Stimulated activated CD4-positive, alpha-beta T cell treated with anti-CD3 and anti-CD28 coated beads, Interleukin-1b, Interleukin-23, amount 100 ng/mL, for 1 hour (primary cell): ENCODE measurements at places on chromosomes 12 and 14.

- DNase-seq: no peak
Measured at GRCh38 chr12:11228296-11228879, 41.1 kb downstream of the PRB3 start.

GRCh38 chr14:51929910-51930682 lies 59.2 kb upstream of the RTRAF start:
- no peak for DNase-seq

- DNase-seq: no peak
Measured at GRCh38 chr12:22044391-22044790, 1.6 kb upstream of the CMAS start.

DNA sequence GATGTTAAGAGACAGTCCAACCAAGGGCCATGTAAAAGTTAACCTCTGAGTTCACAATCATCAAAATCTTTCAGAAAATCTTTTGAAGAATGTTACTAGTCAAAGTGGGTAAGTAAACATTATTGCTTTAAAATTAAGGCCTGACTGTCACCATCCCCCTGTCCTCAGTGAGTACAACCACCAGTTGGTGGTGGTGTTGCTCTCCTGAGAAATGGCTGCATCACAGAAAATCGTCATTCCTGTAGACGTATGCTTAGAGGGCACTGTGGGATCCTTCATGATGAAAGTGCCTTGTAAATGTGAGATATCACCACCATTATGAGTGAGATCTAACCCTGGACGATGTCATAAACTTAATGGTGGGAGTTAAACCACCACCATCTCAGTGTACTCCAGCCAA lies 451.2 kb downstream of the RPS29 start:
- DNase-seq: no peak

DNA sequence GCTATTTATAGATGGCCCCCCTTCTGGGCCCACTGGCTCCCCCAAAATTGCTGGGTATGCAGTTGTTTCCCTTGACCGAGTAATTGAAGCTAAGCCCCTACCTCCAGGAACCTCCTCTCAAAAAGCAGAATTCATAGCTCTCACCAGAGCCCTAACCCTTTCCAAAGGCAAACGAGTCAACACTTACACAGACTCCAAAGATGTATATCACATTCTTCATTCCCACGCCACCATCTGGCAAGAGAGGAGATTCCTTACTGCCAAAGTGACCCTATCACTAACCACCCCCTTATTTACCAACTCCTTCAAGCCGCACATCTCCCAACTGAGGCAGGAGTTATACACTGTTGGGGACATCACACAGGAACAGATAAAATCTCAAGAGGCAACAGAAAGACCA lies 66.8 kb downstream of the MOK start:
- DNase-seq: no peak

GRCh38 chr14:21192875-21193535 lies 37.1 kb upstream of the OR5AU1 start:
- no peak for DNase-seq

GRCh38 chr12:3683670-3684069 lies 69.2 kb downstream of the CRACR2A start:
- no peak for DNase-seq

DNA sequence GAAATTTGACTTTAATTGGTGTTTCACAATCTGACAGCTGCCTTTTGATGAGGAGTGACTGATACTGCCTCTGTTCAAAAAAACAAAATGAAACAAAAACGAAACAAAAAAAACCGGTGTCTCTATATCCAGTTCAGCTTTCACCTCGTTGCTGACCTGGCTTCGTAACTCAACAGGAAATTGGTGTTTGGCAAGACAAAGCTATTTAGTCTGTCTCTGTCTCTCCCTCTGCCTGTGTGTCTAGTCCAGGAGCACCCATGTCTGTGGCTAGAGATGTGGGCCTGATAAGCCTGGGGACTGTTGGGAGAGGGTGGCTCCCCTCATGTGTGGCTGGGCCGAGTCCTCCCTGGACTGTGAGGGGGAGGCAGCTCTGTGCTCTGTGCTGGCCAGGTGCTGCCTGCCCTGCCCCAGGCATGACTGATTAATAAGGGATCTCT lies 11.3 kb downstream of the CACNA1C start:
- no peak for DNase-seq

GRCh38 chr12:46410495-46410894 lies 37.9 kb upstream of the SLC38A2 start:
- no peak for DNase-seq

DNA sequence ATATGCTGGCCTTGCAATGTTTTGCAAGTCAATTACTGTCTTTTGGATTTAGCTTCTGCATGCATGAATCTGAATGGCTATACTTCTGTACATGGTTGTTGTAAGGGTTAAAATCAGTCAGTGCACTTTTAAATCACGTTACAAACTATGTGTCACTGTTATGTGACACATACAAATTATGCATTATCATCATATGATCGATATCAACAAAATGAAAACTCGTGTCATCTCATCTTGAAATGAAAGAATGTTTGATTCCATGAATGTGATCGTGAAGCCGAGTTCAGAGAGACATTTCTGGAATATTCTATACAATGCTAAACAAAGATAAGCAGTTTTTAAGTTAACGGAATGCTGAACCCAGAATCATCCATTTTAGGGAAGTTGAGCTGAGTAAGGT lies 116.5 kb downstream of the HMGA2 start:
- DNase-seq: no peak

DNA sequence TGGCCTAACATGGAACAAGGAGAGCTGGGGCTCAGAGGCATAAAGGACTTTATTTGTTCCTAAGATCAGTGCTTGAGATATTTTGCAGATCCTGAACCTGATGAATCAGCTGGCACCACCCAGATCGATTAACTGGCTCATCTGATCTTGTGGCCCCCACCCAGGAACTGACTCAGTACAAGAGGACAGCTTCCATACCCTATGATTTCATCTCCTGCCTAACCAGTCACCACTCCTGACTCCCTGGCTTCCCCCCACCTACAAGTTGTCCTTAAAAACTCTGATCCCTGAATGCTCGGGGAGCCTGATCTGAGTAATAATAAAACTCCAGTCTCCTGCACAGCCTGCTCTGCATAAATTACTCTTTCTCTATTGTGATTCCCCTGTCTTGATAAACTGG lies 5.1 kb downstream of the C12orf56 start:
- no peak for DNase-seq

DNA sequence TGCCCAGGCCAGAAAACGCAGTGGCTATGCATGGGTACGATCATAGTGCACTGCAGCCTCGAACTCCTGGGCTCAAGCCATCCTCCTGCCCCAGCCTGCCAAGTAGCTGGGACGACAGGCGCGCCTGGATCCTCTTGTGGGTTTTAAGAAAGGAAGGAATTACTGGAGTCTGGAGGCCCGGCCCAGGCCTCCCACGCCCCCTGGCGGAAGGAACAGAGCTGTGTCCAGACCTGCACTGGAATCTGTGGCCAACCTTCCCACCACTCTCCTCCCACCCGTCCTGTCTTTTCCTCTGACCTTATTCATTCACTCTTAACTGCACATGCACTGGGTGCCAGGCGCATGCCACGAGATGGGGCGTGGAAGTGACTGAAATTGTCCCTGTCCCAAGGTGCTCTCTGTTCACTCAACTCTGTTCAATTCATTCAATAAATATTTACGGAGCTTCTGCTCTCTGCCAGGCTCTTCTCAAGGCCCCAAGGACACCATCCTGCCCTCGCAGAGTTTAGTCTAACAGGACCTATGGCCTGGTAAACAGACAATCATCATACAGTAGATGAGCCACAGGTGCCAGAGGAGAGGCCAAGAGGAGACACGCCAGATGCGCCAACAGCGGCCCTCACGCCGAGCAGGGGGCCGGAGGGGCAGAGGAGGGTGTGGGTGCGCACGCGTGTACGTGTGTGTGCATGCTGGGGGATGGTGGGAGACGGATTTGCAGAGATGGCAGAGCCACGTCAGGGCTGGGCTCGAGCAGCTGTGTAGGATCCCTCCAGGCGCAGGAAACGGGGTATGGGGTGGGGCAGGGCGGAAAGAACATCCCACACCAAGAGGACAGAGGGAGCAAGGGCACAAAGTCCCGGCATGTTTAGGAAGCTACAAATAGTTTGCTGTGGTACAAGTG lies 13.7 kb upstream of the TMEM106C start:
- DNase-seq: no peak

DNA sequence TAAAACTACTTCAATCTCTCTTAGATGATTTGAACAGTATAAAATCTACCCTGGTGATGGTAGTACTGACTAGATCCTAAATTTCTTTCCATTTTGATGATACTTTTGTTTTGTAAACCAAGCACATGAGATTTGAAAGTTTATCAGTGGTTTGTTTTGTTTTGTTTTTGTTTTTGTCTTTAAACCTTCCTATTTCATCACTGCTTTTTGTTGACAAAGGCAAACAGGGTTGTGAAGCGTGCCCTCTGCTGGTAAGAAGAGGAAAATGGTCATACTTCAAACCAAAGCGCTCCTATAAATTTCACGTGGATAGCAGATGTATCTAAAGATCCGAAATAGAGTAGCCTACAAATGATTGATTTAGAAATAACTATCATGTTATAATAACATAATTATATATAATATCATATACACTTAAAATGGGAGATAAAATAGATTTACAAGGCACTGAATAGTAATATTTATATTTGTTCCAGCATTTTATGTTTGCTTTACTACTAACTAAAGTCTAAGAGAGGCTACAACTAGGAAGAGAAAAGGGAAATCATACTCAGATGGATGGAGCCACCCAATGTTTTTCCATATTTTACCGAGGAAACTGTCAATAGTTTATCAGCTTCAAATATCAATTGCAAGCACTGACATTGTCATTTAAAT lies 254.0 kb upstream of the USP15 start:
- no peak for DNase-seq

GRCh38 chr12:119730381-119730780 lies 62.4 kb downstream of the PRKAB1 start:
- no peak for DNase-seq

GRCh38 chr12:89731614-89732013 lies 23.0 kb upstream of the ATP2B1 start:
- DNase-seq: no peak

DNA sequence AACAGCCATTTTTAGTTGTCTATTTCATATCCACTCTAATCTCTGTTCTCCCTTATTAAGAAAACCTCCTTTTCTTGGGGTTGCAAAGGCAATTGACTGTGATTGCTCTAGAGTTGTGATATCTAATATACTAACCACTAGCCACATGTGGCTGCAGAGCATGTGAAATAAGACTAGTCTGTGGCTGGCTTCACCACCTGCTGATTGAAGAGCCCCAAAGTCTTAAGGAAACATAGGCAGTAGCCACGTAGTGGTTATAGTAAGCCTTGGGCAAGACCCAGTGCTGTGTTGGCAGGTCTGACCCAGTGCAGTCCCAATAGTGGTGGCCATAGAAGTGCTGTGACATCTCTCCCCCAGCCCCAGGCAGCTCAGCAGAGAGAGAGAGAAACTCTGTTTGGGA lies 28.4 kb upstream of the ATP2B1 start:
- no peak for DNase-seq

DNA sequence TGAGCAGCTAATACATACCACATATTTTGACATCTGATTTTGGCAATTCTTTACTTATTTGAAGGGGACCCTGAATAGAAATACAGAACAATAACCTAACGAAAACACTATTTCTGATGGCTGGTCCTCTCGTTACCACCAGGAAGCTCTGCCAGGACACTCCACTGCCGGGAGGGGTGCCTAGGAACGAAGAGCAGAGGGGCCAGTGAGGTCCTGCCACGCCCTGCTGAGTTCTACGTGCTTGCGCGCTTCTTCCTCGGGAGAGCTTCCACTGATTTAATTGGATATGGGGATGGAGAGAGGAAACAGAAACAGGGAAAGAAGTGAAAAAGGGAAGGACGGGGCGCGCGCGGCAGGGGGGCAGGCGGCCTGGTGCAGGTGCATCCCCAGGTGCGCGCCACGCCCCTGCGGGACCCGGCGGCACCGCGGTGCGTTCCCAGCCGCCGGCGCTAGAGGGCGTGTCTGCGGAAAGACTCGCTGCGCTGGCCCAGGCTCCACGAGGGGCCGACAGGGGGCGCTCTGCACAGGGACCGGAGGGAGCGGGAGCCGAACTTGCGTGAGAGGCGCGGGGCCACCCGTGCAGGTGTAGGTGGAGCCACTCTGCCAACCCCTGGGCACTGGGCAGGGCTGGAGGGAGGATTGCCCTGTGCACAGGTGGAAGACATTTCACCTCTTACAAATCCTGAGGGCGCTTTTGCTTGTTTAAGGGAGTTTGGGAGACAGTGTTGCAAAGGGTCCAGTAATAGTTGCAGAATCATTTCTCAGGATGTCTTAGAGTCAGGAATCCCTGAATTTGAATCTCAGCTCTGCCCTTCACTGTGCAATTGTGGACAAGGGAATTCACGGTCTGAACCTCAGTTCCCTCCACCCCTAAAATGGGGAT lies 986.3 kb upstream of the TMEM132C start:
- peak; percentile 15 for DNase-seq

GRCh38 chr12:53551889-53552291 lies 44.6 kb upstream of the NPFF start:
- no peak for DNase-seq

- no peak for DNase-seq
Measured at GRCh38 chr14:97411938-97412612, 614.9 kb downstream of the VRK1 start.

GRCh38 chr14:101442451-101442850 lies 118.8 kb upstream of the DIO3 start:
- DNase-seq: peak; percentile 13

- no peak for DNase-seq
Measured at GRCh38 chr12:47615711-47616110, 90.1 kb downstream of the RPAP3 start.

DNA sequence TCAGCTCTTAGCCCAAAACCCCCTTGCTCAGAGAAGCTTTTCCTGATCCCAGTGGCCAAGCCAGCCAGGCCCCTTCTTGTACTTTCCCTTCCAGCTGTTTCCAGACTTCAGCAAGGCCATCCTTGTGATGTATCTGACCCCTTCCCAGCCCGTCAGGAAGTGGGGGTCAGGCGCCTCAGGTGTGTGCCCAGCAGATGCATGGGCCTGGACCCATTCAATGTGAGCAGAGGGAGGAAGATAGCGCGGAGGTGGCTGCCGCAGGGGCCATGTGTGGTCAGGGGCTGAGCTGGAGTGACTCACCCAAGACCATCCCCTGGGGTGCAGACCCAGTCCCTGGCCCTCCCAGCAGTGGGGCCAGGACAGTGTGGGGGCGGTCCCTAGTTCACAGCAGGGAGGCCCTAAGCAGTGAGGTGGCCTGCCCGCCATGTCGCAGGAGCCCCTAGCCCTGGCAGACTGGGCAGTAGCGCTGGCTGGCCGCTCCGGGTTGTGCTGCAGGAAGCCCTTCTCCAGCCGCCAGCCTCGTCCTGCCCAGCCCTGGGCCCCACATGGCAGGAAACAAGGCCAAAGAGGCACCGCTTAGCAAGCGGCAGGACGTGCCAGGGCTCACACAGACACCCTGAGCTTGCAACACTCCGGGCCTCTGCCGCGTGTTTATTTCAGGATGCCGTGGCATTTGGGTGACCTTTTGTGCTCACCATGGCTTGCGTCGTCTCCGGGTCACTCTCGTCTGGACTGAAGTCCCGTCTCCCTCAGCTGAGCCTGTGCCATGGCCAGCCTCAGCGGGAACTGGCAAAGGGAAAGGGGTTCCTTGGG lies 12.0 kb downstream of the ADSS1 start:
- no peak for DNase-seq

DNA sequence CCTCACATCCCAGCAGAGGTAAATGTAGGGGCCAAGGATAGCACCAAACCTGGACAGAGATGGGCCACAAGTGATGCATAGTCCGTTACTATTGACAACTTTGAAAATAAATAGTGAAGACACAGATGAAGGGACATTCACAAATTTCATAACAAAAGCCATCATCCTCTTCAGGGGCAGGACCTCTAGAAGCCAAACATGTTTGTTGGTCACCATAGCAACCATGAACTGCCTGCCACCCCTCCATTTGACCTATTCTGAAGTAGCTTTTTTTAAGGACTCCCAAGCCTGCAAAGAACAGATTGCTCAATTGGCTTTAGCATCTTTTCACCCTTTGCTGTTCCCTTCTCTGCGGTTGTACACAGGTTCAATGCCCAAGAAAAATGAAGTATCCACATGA lies 35.7 kb upstream of the MDM1 start:
- DNase-seq: no peak
